ENCODE measurements at places on chromosomes 7 and 10.

DNA sequence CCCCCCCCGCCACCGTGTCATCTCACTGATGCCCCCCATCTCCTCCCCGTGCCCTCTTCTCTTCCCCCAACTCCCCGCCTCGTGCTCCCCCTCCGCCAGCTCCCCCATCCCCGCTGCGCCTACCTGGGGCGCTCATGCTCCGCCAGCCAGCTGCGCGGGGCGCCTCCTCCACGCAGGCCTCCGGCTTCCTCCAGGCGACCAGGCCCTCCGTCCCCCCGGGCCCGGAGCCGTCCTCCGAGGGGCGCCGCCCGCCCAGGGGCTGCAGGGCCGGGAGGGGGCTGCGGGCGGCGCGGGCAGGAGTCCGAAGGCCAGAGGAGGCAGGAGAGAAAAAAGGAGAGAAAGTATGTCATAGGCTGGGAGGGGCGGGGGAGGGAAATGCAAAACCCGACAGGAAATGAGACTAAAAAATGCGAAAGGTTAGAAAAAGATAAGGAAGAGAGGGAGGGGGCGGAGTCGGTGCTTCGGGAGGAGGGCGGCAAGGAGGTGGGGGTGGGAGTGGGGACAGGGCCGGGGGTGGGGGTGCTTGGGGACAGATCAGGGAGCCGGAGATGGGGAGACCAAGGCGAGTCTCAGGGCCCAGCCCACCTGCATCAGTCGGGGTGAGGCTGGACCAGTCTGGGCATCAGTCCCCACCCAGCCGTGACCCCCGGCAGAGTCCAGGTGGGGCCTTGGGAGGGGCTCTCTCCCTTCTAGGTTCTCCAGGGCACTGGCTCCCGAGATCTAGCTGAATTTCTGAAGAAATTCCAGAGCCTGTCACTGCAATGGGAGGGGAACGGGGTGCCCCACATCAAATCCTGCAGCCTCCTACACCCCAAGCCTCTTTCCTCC lies at the start of gene CARD11:
Gene CARD11 (minus strand): TSS at position 324 of the 828 bp plus-strand sequence. CDS start 85,361 bp downstream, outside the sequence.
- peak; percentile 80 for DNase-seq

DNA sequence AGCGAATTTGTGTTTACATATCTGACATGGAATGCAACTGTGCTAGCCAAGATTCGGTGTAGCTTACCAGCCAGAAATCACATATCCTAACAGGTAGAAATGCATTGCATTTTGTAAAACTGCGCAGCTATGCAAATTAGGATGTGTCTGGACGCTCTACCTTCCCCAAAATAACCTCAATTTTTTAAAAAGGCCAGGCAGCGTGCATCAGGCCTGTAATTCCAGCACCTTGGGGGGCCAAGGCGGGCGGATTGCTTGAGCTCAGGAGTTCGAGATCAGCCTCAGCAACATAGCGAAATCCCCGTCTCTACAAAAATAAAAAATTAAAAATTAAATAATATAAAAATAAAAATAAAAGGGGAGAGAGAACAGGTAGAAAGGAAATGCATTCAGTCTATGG lies 305.0 kb downstream of the TYW1 start:
- DNase-seq, result no peak

- DNase-seq, result peak; percentile 70
Measured at GRCh38 chr7:151632750-151633515, 113.2 kb upstream of the RHEB start.

GRCh38 chr7:133941496-133941895 lies 185.6 kb upstream of the LRGUK start:
- no peak for DNase-seq

DNA sequence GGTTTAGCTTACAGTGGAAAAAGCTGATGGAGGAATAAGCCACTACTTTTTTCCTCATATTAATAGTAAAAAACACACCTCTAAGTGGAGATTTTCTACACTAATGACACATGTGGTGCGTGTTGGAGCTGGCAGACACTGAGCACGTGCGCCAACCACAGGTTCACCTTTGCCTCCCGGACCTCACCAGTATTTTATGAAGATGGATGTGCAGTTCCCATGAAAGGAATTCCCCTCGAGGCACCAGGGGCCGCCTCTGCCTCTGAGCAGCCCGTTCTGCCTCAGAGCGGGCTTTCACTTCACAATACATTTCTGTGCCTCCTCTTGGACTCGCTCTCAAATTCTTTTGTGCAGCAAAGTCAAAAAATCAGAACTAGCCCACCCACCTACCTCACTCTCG lies 477.5 kb upstream of the ADARB2 start:
- DNase-seq, result no peak

GRCh38 chr10:24397662-24398061 lies 188.7 kb downstream of the KIAA1217 start:
- DNase-seq, result no peak

DNA sequence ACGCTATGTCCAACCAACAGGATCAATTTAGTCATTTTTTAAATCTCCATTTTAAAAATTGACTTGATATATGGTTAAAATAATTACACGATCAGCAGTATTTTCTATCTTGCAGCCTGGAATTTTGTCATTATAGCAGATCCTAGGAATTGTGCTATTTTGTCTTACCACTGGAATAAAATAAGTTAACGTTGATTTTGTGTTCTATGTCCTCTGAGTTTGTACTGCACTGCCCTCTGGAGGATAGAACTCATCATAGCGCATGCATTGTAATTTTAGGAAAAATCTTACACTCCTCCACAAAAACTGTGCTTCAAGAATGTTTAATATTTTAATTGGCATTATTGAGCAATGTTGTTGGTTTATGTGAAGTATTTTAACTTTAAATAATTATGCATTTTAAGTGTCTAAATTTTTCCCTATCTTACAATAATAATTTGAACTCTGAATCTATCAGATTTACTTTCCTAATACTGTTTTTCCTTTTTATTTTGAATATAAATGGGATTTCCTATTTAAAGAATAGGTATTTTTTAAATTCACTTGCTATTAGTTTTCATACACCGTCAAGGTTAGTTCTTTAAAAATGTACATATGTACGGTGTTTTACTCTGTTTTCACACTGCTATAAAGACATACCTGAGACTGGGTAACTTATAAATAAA lies 220.1 kb downstream of the PPP1R3A start:
- no peak for DNase-seq
